NCI-H2029 (cell line): ENCODE measurements at places on chromosomes 13 and 19.
A peak's percentile ranks its signal among the peaks of the same experiment; 100 is the strongest.

GRCh38 chr13:79941752-79942151 is 399.2 kb downstream of the SPRY2 start:
- DNase-seq: no peak

- DNase-seq: no peak
Observed at GRCh38 chr13:65260946-65261891, 1968.9 kb downstream of the PCDH9 start.

DNA sequence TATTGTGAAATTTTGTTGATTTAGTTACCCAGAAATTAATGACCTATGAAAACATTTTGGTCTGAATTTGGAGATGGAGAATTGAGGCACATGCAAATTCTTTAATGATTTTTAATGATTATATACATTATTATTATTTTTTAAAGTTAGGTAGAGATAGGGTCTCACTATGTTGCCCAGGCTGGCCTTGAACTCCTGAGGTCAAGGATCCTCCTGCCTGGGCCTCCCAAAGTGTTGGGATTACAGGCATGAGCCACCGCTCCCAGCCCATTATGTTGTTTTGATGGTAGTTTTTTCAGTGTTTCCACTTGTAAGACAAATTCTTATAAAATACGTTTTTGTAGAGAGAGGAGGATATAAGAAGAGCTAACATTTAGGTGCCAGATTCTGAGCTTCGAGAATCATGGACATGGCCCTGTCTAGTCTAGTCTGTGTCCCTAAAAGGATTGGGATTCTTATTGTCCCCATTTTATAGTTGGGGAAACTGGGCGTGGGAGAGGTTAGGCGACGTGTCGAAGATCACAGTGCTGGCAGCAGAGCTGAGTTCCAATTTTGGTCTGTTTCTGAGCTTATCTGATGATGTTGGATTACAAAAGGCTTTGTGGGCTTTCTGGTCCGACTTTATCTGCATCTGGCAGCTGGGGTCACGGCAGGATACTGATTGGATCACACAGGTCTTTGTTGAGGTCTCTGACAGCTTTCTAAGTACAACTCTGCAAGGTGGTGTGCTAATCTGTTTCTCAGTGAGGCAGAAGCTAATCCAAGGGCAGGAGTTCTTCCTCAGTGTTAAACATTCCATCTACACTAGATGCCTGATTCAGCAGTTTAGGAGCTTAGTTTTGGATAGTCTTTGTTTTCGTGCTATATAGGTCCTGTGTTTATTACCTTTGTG is 7.5 kb upstream of the WDR88 start:
- DNase-seq: no peak

DNA sequence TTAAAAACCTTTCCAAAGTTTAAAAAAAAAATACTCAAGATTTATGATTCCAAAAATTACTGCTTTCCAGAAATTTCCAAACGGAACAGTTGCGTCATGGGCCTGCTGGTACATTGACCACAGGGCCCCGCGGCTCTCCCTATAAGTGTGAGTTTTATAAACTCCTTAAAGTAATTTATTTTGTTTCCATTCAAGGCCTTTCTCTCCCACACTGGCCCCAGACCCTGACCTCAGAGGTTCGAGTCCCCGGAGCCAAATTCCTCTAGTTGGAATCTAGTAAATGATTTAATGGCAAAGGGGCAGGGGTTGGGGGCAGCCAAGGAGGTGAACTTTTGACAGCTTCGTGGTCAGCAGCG is 97.5 kb downstream of the INSR start:
- no peak for DNase-seq

- DNase-seq: peak; percentile 45
Observed at GRCh38 chr19:1063030-1063908, 3.7 kb upstream of the ARHGAP45 start.

DNA sequence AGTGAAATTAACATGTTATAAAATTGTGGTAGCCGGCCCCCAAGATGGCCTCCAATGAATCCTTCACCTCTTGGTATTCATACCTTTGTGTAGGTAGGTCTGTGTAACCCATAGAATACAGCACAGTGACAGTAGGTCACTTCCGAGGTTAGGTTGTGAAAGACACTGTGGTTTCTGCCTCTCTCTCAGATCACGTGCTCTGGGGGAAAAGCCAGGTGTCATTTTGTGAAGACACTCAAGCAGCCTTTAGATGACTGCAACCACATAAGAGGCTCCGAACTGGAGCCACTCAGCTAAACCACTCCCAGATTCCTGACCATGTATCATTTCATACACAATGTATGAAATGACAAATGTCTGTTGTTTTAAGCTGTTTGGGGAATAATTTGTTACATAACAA is 9.8 kb upstream of the USPL1 start:
- peak; percentile 80 for DNase-seq

DNA sequence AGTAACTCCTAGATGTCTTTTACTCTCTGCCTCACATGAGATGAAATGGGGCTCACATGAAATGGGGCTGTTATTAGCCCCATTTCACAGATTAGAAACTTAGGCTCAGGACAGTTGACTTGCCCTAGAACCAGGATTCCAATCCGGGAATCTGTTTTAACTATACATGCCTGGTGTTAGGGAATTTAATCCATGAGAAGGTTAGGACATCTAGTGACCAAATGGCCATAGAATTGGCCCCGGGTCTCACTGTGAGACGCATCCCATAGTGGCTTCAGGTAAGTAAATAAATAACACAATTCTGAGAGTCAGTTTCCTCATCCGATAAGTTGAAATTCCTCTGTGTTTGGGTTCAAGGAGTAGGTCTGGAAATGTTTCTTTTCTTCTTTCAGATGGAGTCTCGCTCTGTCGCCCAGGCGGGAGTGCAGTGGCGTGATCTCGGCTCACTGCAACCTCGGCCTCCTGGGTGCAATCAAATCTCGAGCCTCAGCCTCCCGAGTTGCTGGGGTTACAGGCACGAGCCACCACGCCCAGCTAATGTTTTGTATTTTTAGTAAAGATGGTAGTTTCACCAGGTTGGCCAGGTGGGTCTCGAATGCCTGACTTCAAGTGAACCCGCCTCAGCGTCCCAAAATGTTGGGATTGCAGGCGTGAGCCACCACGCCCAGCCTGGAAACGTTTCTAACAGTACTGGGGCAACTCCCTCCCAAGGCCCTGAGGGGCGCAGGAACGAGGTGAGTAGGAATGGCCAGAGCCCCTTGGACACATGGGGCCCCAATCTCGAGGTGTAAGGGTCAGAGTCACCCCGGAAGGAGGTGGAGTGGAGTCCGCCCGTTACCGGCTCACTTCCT is 1.2 kb upstream of the ZNF574 start:
- no peak for DNase-seq

GRCh38 chr13:114319441-114319913 is 5.2 kb downstream of the CHAMP1 start:
- DNase-seq: no peak

GRCh38 chr13:61192826-61193225 is 222.8 kb downstream of the PCDH20 start:
- no peak for DNase-seq

DNA sequence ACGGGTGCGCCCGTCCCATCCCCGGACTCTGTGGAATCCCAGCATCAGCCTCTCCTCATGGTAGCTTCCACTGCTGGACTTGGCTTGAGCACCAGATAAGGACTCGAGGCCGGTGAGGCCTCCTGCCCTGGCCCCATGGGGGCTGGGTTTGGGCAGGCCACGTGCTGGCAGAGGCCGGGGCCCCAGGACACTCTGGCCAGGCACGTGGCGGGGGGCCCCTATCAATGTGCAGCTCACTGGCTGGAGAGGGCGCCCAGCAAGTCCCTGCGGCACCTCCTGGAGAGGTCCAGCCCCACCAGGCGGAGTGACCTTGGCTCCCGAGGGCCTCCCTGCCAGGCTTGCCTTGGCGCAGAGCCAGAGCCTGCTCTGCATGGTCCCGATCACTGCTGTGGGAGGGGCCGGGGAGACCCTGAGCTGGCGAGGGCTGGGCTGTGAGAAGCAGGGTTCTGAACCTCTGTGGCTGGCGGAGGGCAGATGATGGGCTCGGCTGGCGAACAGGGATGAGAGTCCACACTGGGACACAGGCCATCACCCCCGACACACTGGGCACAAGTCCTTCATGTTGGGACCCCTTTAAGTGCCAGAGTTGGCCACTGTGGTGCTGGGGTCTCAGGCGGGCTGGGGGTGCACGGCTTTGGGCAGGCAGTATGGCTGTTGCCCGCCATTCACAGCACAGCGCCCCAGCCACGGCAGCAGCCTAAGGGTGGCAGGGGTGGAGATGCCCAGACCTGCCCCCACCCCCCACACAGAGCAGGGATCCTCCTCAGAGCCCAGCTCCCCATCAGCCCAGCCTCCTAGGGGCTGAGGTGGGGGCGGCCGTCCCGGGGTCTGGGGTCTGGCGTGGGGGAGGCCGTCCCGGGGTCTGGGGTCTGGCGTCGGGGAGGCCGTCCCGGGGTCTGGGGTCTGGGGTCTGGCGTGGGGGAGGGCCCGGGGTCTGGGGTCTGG is 19.1 kb downstream of the CEBPG start:
- DNase-seq: no peak

DNA sequence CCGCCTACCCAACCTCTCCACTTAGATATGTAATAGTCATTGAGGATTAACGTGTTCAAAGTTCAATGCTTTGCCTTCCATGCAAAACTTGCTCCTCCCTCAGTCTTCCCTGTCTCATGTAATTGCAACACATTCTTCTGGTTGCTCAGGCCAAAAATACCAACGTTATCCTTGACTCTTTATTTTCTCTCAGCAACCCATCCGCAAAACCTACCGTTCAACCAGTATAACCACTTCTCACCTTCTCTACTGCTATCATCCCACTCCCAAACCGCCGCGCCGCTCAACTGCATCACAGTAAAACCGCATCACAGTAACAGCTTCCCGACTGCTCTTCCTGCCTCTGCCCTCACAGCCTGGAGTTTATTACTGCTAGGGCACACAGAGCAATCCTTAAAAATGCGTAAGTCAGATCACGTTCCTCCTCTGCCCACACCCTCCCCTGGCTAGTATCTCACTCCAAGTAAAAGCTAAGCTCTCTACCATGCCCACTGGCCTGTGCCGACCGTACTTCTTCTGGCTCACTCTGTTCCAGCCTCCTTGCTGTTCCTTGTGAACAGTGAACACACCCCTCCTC is 8.2 kb downstream of the MTIF3 start:
- DNase-seq: no peak

DNA sequence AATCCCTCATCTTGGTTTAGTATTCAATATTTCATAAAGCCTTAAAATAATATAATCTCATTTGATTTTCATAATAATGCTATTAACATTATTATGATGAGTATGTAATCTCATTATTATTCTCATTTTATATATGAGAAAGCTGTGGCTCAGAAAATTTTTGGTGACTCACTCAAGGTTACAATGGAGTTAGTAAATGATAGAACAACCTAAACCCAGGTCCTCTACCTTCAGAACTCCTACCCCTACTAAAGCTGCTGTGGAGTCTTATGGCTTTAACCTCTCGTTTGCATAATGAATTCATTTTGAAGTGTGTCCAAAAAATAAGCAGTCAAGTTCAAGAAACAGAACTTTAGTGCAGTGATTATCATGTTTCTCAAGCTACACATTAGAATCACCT is 226.3 kb downstream of the TBC1D4 start:
- no peak for DNase-seq

DNA sequence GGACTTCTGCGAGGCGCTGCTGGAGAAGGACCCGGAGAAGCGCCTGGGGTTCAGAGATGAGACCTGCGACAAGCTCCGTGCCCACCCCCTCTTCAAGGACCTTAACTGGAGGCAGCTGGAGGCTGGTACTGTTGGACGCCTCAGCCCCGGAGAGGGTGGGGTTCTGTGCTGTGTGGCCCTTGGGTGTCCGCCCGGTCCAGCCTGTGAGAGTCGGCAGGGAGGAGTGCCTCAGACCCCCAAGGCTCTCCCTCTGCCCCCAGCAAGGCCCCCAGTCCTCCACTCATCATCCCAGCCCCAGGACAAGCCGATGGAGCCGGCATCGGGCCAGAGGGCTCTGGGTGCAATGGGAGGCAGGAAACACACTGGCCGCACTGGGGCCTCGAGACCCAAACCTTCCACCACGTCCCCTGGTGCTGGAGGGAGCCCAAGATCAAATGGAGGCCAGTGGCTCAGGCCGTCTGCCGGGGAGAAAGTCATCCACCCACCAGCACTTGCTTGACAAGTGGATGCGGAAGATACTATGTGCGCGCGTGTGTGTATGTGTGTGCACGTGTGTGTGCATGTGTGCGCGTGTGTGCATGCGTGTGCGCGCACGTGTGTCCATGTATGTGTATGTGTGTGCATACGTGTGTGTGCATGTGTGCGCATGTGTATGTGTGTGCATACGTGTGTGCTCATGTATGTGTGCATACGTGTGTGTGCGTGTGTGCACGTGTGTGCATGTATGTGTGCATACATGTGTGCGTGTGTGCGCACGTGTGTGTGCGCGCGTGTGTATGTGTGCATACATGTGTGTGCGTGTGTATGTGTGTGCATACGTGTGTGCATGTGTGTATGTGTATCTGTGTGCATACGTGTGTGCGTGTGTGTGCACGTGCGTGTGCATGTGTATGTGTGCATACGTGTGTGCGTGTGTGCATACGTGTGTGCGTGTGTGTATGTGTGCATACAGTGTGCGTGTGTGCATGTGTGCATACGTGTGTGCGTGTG is 25.8 kb upstream of the TMEM255B start:
- no peak for DNase-seq

DNA sequence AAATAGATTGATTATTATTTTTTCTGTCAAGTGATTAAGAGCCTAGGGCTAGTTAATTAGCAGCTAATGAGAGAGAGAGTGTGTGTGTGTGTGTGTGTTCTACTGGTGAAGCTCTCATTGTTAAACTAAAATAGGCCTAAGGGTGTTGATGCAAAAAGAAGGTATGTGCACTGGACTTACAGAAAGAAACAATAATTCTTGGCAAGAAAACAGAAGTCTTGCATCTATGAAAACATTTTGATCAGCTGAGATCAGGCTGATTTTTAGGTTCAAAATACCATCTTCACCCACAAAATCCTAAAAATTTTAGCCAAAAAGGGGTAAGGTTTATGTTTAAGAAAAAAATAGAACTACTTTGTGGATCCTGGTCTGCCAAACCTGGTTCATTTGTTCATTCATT is 106.5 kb downstream of the POSTN start:
- no peak for DNase-seq

DNA sequence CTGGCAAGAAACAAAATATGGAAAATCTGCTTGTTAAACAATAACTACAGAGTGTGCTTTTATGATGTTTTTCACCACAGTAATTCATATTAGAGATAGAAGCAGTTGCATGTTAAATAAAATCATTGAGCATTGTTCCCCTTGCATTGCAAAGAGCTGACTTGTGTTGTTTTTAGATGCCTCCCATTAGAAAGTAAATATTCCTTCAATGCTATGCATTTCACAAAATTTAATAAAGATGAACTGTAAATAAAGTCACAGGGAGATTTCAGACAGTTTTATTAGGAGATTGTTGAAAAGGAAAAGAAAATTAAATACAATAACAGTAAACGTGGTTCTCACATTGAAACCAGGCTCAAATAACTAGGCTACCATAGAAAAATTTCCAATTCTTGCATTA is 429.3 kb downstream of the DACH1 start:
- DNase-seq: no peak

- DNase-seq: peak; percentile 10
Observed at GRCh38 chr13:32255724-32256109, 59.4 kb downstream of the ZAR1L start.

GRCh38 chr19:29782260-29782580 is 29.6 kb upstream of the CCNE1 start:
- no peak for DNase-seq

GRCh38 chr13:23671377-23671776 is 101.2 kb downstream of the TNFRSF19 start:
- no peak for DNase-seq
